Activated CD8-positive, alpha-beta memory T cell treated with anti-CD3 and anti-CD28 coated beads, Interleukin-2, amount 50 U/mL, for 4 hours (primary cell): ENCODE measurements at places on chromosomes 12 and 14.

- DNase-seq, result no peak
Measured at GRCh38 chr12:120668091-120668867, 18.7 kb upstream of the MLEC start.

- DNase-seq, result no peak
Measured at GRCh38 chr12:107929436-107929835, 154.9 kb downstream of the ASCL4 start.

GRCh38 chr12:122061253-122061652 is 17.3 kb upstream of the MLXIP start:
- DNase-seq, result no peak

DNA sequence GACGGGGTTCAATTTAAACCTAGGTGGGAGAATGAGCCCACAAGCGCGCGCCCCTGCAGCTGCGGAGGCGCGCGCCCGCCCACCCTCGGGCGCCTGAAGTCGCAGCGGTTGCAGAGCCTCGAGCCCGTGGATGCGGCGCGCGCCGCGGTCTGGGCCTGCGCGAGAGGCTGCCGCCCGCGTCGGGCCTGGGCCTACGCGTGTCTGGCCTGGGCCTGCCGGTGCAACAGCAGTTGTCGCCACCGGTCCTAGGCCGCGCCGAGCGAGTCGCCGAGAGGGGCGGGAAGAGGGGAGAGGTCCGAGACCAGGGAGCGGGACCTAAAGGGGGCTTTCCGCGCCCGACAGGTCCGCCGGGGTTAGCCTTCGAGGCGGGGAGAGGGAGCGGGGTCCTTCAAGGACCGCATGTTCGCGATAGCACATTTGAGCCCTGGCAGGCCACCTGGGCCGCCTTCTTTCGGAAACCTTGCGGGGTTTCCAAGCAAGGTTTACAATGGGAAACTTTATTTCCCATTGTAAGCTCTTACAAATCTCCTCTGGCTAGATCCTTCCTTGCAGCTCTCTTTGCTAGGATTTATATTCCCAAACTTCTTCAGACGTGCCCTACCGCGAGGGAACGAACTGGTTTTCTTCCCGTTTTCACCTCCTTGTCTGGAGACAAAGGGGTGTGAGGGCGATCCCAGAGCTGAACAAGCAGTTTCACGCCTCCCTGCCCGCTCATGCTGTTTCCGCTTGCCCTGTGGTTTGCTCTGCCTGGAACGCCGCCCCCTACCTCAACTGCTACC is 6.8 kb downstream of the SIX6 start:
- DNase-seq, result no peak

DNA sequence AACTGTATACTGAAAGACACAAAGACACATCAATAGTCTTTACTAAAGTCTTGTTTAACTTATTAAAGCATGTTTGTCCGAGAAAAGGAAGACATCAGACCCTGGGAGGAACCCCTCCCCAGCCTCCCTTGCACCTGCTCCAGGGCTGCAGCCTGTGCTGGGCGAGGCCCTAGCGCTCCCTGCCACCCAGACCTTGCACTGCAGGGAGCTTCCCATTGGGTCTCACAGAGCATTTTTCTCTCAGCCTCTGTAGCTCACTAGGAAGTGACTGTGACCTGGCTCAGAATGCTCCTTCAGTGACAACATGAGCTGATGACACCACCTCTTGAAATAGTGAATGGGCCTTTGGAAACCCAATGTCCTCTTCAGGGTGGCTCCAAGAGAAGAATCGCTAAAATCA is 461.2 kb downstream of the TMEM121 start:
- DNase-seq, result no peak

GRCh38 chr14:92540472-92541048 is 27.0 kb downstream of the RIN3 start:
- no peak for DNase-seq

- no peak for DNase-seq
Measured at GRCh38 chr12:96809522-96809921, 97.5 kb upstream of the NEDD1 start.

GRCh38 chr14:41137741-41138140 is 468.9 kb upstream of the LRFN5 start:
- DNase-seq, result no peak

DNA sequence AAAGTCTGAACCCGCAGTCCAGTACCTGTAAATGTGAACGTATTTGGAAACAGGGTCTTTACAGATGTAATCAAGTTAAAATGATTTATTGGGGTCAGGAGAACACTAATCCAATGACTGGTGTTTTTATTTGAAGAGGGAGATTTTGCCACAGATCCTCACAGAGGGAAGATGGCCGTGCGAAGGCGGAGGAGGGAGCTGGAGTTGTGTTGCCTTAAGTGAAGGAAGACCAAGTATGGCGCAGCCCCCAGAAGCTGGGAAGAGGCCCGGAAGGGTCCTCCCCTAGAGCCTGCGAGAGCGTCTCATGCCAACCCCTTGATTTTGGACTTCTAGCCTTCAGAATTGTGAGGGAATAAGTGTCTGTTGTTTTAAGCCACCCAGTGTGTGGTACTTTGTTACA is 102.8 kb upstream of the NUDT4 start:
- DNase-seq, result no peak

GRCh38 chr12:107541001-107541705 is 144.4 kb upstream of the PWP1 start:
- DNase-seq, result no peak

DNA sequence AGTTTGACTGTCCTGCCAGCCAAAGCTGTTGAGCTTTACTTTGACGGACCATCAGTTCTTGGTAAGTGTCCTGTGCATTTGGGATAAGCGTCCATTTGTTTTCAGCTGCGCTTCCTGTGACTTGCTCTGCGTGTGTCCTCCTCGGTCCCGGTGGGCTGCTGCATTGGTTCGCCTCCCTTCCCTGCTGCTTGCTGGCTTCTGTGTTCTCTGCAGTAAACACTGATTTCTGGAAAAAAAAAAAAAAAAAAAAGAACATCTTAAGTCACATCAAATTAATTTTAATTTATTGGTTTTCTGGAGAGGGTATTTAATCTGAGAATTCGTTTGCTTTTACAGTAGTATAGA is 264.1 kb downstream of the SEC23A start:
- no peak for DNase-seq

DNA sequence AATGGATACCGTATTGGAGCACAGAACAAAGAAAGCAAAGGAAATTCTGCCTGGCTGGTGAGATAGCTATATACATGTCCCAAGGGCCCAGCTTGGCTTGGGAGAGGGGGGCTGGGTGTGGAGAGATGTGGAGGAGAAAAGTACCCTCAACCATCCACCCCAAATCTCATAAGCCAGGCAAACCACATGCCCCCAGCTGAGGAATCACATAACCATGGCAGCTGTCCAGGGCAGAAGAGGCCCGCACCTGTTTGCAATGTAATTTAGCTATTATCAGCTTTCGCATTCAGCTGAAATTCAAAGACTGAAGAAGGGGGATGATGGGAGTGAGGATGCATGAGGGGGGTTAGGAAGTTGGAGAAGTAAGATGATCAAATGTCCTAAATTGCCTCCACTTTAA is 196.1 kb downstream of the TBX5 start:
- no peak for DNase-seq

DNA sequence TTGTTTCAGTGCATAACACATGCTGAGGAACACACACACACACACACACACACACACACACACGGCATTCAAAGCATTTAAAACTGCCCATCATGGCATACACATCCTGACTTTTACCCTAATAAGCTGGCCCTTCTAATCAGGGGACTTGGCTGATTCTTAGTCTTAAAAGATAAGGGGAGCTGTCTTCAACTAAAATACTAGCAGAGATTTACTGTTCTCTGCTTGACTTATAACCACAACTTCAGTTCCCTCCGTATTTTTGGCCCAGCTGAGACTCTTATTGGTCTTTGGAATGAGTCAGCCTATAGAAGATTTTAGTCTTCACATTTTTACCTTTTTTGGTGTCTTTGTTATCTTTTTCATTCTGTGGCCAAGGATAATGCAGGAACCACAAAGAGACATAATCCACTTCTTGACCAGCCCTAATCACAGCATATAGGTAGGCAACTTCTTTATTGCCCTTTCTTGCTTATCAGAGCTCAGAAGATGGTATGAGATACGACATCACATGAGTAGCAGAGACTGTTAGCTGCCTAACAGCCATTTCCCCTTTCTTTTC is 25.1 kb upstream of the SLC8A3 start:
- DNase-seq, result no peak

- DNase-seq, result peak; percentile 24
Measured at GRCh38 chr14:93332397-93332852, 411 bp downstream of the BTBD7 start.

- DNase-seq, result no peak
Measured at GRCh38 chr14:54278087-54278486, 118.7 kb upstream of the CDKN3 start.

- no peak for DNase-seq
Measured at GRCh38 chr14:68762953-68763764, 29.7 kb downstream of the ZFP36L1 start.

DNA sequence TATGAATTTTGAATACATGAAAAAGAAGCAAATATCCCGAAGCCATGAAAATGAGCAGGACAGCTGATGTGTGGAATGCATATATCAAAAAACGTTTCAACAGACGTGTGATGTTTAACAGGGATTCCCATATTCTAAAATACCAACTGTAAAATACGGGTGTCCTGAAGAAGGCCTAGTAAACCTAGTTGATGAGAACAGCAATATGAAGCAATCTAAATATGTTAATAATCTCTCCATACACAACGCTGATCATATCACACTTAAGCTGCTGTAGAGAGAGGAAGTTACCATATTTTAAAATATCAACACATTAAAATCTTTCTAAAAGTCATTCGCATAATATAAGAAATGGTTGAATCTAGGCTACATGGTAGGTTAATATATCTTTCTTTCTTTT is 317.5 kb downstream of the PPFIA2 start:
- no peak for DNase-seq

GRCh38 chr12:83826112-83826511 is 1086.5 kb downstream of the SLC6A15 start:
- no peak for DNase-seq

DNA sequence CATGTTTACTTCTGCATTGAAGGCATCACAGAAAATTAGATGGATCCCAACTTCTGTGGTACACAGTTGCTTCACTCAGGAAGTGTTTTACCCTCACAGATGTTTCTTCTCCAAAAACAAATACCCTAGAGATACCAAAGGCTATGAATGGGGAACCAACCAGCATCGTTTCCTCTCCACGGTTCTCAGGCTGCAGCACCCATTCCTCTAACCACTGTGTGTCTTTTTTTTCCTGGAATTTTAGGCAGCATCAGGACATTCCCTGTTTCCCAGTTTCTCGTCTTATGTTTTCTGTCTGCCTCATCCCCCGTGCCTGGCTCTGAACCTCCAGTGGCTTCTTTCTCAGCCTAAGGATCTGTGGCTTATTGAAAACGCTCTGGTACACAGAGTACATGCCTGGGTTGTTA is 72.0 kb upstream of the TBX5 start:
- DNase-seq, result no peak

- DNase-seq, result no peak
Measured at GRCh38 chr12:39958377-39958776, 147.5 kb downstream of the SLC2A13 start.

DNA sequence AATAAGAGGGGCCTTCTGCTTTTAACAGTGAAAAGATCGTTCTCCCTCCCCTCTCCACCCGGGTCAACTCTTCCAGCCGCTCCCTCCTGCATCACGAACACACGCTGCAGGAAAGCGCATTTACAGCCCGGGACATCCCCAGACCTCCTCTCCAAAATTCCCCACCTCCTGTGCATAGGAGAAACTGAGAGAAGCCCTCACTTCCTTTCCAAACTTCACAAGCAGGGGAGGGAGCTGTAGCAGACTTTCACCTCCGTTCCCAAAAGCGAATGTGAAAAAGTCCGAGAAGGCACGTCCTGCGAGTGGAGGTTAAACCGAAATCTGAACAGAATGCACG is 513 bp downstream of the BCAT1 start:
- DNase-seq, result no peak

GRCh38 chr14:101221549-101222160 is 318.1 kb upstream of the RTL1 start:
- no peak for DNase-seq

DNA sequence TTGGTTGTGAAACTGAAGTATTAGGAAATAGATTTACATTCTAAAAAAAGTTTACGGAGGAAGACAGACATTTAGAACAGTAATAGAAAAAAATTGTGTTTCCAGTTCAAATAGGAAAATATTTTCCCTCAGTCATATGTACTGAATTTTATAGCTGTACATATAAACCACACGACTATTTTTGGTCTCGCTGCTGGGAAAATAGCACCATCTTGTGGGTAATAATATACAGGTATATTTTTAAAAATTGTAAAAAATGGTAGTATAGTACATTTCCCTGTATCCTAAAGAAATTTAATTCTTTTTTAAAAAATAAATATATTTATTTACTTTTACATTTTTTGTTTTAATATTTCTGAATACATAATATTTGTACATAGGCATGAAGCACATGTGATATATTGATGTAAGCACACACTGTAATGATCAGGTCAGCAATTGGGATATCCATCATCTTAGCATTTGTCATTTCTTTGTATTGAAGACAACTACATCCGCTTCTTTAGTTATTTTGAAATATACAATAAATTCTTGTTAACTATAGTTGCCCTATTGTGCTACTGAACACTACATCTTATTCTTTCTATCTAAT is 168.6 kb downstream of the ALX1 start:
- no peak for DNase-seq

GRCh38 chr12:65875640-65876071 is 51.4 kb downstream of the HMGA2 start:
- no peak for DNase-seq

DNA sequence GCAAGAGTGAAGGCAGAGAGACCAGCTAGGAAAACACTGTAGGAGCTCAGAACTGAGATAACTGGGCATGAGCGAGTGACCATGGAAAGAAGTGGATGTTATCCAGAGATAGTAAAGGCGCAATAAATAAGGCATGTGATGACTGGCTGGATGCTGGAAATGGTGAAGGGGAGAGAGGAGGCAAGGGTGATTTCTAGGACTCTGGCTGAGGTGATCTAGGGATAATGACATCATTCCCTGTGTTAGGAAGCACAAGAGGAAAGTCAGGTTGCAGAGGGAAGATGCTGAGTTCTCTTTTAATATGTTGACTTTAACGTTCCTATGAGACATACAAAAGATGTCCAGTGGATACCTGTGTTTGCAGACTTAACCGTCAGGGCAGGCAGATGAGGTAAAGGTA is 78.7 kb downstream of the C12orf56 start:
- DNase-seq, result no peak

GRCh38 chr14:69996216-69996615 is 117.0 kb downstream of the SMOC1 start:
- no peak for DNase-seq
